ENCODE measurements at places on chromosomes 16 and 17.

DNA sequence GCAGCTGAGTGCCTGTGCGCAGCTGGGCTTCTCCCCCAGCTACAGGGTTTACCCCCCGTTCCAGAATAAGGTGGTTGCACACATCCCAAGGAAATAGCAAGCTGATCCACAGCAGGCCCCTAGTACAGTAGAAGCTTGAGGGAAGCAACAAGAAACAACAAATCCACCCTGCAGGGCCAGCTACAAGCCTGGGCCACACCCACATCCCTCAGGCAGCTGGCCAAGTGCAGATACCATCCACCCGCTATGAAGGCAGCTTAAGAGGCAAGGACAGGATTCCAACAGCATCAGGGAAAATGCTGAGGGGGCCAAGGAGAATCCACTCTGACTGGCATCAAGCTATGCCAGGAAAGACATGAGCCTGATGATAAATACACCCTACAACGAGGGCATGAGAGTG lies 66.9 kb upstream of the RCVRN start:
- no peak for DNase-seq

GRCh38 chr16:28219282-28219681 lies 7.5 kb upstream of the XPO6 start:
- no peak for DNase-seq

- DNase-seq, result no peak
Observed at GRCh38 chr16:87201052-87201451, 116.1 kb downstream of the C16orf95 start.

- no peak for DNase-seq
Observed at GRCh38 chr16:2149630-2150417, 1.4 kb downstream of the RAB26 start.

GRCh38 chr16:88807142-88807625 lies 3.6 kb downstream of the CDT1 start:
- no peak for DNase-seq

DNA sequence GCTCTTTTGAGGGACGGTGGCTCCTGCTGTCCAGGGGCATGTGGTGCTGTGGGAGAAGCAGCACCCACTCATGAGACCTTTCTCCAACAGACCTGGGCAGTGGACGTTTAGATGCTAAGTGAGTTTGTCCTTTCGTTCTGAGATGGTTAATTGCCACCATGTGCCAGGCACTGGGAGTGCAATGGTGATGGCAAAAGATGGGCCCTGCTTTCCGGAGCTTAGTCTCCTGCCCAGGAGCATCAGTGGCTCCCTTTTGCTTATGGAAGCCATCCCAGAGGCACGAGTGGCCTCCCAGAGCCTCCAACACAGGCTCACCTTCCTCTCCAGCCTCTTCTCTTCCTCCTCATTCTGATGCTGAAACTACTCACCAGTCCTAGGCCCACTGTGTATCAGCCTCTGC lies 28.4 kb downstream of the CASKIN2 start:
- no peak for DNase-seq

- no peak for DNase-seq
Observed at GRCh38 chr16:67268136-67268579, 11.2 kb upstream of the PLEKHG4 start.

DNA sequence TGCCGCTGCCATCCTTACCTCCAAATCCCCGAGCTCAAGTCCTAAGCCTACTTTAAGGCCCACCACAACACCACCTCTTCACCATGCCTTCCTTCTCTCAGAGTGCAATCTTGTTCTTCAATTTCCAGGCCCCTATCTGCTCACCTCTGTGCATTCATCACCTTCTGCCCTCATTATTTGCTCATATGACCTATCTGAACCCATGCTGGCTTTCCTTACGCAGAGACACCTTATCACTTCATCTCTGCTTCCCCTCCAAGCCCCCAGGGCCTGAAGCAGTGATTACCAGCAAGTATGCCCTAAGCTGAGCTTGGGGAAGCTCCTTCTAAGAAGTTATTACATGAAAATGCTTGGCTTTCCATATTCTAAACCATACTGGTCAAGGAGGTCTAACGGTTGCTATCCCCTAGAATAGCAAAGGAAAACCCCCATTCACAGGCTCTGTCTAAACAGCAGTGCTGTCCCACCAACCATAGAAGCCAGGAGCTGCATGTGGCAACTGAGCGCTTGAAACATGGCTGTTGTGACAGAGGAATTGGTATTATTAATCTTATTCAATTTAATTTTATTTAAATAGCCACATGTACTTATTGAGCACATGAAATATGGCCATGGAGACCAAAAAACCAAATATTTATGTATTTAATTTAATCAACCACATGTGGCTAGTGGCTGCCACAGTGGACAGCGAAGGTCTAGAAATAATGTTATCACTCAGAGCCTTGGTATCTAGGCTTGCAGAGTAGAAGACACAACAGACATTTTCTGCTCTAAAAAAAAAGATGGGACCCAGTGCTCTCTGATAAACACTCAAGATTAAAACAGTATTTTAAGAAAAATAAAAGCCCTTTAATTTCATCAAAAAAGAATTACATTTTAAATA lies 13.9 kb downstream of the USP7 start:
- DNase-seq, result no peak

GRCh38 chr17:71757156-71757555 lies 363.7 kb upstream of the SOX9 start:
- DNase-seq, result no peak

DNA sequence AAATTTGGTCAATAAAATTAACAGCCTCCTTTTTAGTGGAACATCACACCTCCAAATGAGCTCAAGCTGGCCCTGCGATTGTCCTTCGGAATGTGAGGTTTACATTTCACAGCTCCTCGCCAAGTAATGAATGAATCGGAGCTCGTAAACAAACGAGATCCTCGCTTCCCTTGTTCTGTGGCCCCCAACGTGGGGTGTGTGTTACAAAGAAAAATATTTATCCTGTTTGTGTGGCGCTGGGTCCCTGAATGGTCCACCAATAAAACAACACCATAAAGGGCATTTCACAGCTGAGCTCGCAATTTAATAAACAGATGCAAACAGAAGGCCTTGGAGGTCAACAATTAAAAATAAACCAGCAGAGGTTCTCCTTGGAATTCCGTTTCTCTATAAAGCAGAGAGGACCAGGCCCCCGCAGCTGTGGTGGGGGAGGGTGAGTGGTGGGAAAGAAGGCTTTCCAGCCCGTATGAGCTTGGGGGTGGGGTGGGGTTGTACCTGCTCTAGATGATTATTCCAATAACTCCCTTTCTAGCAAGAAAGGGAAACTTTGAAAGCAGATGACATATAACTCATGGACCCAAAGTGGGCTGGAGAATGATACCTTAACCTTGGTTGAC lies 393.9 kb upstream of the SALL1 start:
- DNase-seq, result no peak

DNA sequence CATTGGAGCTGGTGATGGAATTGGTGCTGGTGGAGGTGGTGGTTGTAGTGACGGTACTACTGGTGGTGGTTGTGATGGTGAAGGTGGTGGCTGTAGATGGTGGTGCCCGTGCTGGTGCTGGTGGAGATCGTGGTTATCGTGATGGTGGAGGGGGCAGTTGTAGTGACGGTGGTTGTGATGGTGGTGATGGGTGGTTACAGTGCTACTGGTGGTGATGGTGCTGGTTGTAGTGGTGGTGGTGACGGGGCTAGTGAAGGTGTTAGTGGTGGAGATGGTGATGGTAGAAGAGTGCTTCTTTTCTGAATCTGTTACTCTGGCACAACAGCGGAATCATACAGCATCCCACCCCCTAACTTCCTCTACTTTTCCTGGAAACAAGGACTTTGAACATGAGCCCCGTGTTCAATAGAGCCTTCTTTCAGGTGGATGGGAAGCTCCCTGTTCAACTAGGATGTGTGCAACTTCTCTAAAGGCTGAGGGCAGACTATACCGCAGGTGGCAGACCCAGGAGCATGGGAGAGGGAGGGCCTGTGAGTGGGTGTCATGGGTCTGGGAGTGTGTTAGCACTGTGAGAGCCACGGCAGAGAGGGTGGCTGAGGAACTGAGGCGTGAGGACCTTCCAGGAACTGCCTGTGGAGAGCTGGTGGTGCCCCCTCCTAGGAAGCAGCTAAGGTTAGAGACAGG lies 8.2 kb downstream of the TBX21 start:
- DNase-seq, result peak; percentile 59

GRCh38 chr16:27959914-27960313 lies 103.6 kb downstream of the GSG1L start:
- DNase-seq, result no peak

DNA sequence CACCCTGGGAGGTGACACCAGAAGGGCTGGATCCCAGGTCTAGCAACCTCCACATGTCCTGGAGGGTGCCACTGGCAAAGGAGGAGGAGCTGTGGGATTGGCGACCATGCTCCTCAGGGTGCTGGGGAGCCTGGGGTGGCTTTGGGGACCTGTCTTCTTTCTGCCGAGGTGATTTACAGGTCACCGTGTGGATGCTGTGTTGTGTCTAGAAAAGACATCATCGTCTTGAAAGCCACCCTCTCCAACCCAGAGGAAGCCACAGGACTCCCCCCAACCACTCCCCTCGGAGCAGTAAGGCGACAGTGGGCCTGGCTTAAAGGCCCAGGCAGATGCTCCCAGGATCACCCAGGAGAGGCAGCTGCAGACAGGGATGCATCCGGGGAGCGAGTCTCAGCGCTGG lies 29.7 kb upstream of the FASN start:
- DNase-seq, result peak; percentile 24

DNA sequence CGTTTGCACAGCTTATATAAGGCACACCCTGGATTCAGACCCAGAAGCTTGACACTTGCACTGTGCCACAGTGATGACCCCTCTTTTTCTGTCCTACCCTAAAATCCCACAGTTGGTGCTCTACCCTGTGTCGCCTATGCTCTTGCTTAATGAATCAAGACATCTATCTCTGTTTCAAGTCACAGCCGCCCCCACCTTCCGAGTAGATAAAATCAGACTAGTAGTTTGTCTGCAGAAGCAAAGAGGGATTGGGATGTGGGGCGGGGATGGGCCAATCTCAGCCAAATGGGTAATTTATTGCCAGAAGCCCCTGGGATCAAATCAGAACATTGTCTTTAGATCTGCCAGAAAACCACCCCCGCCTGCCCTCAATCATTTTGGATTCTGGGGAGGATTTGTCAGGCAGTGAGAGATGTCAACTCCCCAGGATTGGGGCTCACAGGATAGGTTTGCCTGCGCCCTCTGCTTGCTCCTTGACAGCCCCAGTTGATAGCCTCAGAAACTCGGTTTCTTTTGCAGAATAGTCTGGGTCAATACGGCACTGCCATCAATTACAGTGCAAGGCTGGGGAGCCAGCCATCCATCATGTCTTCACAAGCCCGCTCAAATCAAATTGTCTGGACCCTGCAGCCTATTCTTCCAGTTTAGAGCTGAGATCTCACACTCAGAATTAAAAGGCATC lies 520.8 kb downstream of the GRIN2A start:
- no peak for DNase-seq

GRCh38 chr17:69433093-69433492 lies 18.6 kb downstream of the MAP2K6 start:
- no peak for DNase-seq

- DNase-seq, result no peak
Observed at GRCh38 chr17:45784293-45784740, at the start of gene CRHR1. Gene CRHR1 (plus strand): TSS chr17:45784320. CDS start chr17:45784545, 225 bp downstream.

DNA sequence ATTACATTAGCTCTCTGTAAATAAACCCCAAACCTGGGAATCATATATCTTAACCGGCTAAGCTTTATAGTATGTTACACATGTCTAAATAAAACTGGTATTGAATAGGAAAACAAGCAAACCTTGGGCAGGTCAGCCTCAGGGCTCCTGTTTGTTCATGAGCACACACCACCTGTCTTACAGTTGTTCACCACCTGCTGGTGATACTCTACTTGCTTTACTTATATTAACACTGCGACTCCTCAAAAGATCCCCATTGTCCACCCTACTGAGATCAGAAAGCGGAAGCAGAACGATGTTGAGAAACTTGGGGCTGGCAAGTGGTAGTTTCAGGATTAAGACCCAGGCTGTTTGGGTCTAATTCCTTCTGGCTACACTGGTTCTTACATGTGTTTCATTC lies 16.4 kb downstream of the CDH13 start:
- DNase-seq, result no peak

- DNase-seq, result no peak
Observed at GRCh38 chr17:59451706-59452105, 113.7 kb upstream of the DHX40 start.

GRCh38 chr17:497241-498034 lies 144.8 kb upstream of the RPH3AL start:
- no peak for DNase-seq

GRCh38 chr17:56577190-56577842 lies 16.2 kb upstream of the NOG start:
- DNase-seq, result no peak

DNA sequence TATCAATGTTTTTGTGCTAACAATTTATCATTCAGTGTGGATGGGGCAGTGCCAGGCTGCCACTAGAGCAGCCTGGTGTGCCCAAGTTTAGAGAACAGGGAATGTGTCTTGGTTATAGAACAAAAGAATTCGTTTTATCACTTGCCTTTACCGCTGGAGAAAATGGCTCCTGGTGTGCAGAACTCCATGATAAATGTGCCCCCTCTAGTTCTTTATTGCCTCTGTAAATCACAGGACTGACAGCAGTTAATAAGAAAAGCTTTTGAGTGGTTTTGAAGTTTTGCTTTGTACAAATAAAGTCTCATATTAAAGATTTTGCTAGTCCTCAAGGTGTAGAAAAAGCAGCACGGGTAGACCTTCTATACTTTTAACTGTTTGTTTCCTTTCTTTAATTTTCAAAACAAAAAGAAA lies 28.2 kb upstream of the PSMD7 start:
- DNase-seq, result no peak

DNA sequence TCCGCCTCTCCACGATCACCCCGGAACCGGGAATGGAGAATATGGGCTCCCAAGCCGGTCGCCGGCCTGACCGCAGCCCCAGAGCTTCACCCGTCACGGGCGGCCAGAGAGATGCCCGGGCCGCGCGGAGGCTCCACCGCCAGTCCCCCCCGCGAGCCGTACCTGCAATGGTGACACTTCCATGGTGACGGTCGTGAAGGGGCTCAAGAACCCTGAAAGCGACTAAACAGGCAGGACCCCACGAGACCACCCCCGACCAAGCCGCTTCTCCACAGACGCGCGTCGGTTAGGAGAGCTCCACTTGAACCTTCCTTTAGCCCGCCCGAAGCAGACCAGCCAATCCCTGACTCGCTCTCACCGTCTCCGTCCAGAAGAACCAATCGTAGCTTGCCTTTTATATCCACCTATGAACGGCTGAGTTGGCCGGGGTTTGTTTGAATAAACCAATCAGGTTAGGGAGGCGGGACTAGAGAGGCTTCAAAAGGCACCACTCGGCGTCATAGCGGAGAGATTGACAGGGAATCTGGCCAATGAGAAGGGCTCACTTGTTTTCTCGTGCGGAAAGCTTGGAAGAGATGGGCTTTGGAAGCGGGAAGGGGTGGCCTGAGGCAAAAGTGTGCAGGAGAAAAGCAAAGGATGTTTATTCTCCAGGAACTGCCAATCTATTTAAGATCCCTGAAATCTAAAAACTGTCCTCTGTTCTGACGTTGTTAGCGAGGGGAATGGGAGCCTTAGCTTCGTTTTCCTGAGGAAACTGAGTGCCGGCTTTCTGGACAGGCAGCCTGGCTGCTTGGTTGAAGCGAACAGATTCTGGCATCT lies at the start of gene TOP2A:
Gene TOP2A (minus strand): TSS at position 288 of the 819 bp plus-strand sequence. CDS start 105 bp downstream, at position 183.
- DNase-seq, result peak; percentile 99

GRCh38 chr17:39663688-39664580 lies 1.2 kb upstream of the TCAP start:
- no peak for DNase-seq

Data from CD4-positive, alpha-beta T cell treated with Interleukin-10 for 1 hour (primary cell).